GM06990 (cell line): ENCODE measurements at places on chromosomes 16 and 17.

DNA sequence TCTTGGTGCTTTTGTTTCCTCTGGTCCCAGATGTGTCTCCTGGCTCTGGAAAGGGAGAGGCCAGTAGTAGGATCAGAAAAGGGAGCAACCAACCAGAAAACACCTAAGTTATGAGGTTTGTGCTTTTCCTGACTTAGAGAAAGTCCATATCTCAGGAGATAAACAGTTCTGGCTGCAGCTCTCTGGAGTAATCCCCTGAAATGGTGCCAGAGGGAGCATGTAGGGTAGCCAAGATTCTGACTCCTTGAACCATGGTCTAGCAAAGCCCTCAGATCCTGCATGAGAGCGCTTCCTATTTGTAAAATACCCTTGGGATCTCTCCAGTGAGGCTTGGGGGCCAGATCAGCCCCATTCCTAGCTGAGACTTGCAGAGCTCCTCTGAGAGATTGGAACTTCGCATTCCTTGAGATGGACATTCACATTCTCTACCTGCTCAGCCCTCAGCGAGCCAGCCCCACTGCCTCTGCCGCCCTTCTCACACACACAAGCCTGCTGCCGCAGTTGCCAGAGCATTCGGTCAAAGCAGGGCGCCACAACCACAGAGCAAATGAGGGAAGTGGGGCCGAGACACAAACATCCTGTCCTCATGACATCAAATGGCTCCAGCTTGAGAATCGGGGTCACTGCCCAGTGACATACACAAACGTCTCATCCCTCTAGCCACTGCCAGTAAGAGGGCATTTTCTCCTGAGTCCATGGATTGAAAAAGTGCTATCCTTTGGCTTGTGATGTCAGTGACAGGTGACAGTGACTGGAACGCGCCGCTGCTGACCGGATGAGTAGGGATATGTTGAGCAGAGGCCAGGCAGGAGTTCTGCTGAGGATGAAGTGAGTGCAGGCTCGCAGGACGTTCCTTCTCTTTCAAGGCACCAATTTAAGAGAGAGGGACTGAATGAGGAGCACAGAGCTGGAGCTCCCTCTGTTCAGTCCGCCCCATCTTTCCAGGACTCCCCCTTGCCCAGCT, 5.0 kb downstream of the ABHD15 start:
- no peak for DNase-seq

GRCh38 chr17:65523853-65524664, 37.4 kb downstream of the AXIN2 start:
- DNase-seq, result no peak

GRCh38 chr17:75570772-75571171, 16.8 kb upstream of the MYO15B start:
- DNase-seq, result no peak

DNA sequence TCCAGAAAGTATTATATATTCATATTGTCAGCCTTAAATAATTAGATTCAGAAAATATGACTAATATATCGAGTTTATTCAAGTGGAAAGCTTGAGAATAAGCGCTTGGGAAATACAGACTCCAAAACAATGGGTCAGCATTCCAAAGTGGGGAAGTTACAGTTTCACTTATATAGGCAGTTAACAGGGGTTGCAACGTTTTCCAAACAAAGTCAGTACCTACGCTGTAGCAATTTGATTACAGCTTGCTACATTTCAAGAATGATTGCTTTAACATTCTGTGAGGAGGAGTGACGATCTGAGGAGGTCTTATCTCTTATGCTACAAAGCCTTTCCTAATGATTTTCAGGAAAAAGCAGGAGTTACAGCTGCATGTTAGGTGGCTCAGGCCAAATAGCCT, 34.2 kb upstream of the HS3ST3A1 start:
- DNase-seq, result no peak

DNA sequence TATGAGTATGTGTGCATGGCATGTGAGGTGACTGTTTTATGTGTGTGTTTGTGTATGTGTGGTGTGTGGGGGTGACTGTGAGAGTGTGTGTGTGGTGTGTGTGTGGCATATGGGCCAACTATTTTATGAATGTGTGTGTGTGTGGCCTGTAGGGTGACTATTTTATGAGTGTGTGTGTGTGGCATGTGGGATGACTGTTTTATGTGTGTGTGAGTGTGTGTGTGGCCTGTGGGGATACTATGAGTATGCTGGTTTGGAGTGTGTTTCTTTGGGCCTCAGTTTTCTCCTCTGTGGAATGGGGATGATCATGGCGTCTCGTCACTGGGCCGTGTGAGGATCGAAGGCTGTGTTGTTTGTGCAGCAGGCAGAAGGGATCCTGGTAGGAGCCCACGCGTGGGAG, 152.1 kb upstream of the PLCG2 start:
- DNase-seq, result no peak

GRCh38 chr17:74146196-74146595, 57.3 kb upstream of the RPL38 start:
- DNase-seq, result no peak

DNA sequence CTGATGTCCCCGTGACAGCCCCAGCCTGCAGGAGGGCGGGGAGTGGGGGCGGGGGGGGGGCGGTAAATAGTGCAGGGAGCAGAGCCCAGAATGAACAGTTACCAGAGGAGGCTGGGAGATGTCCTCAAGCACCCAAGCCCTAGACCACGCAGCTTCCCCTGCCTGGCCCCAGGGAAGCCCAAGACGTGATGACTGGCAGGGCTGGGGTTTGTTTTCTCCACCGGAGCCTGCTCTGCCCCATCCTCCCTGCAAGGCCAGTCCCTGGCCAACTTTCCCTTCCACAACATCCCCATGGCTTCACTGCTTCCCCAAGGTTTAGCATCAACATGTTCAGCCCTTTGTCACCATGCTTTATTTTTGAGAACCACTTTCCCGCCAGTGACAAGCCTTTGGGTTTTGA, 1.4 kb upstream of the BEAN1 start:
- DNase-seq, result no peak

DNA sequence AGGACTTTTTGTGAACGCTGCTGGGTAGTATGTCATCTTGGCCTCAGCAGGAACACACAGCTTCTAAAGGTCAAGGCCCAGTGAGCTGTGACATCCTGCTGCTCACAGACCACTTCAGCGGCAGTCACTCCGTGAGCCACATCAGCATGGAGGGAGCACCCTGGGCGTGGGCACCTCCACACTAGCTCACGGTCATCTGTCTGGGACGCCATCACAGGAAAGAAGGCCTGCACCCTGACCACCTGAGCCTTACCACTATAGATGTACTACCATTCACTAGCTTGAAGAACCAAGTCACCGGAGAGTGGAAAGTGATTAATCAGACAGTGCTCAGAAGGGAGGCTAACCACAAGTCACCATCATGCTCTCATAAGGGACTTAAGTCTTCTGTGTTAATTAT, 3.3 kb downstream of the AXIN1 start:
- DNase-seq, result peak; percentile 66

- DNase-seq, result no peak
These were observed 12.1 kb downstream of the ZNF500 start for GRCh38 chr16:4754865-4755264.

- no peak for DNase-seq
These were observed 167.1 kb upstream of the ZFHX3 start for GRCh38 chr16:73214825-73215677.

DNA sequence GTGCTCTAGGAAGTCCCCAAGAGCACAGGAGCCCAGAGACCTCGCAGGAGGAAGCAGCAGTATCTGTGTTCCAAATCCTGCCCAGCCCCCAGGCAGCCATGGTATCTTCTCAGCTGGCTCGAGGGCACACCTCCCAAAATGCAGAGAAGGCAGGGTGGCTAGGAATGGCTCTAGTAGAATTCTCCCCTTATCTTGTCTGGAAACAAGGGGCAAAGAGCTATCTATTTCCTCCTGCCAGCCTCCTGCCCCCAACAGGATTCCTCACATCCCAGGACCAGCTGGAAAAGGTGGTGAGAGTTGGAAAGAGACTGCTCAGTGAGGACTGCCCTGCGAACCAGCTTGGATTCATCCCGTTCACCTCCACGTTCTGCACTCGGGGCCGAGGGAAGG, 8.6 kb upstream of the TSPOAP1 start:
- DNase-seq, result no peak

DNA sequence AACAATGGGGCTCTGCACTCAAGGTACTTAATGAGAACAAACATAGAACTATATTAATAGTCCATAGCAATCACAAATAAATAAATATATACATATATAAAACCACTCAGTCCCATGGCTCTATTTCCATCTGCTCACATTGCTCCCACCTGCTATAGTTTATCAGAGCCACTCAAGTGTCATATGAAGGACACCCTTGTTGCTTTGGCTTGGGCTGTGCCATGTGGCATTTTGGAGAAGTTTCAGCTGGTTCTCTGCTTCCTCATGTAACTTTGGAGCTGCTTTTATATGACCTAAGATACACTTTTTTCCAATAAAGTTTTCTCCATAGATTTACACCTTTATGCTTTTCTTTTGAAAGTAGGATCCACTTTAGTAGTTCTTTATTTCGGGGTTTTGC, 126.4 kb downstream of the KCNJ2 start:
- no peak for DNase-seq

DNA sequence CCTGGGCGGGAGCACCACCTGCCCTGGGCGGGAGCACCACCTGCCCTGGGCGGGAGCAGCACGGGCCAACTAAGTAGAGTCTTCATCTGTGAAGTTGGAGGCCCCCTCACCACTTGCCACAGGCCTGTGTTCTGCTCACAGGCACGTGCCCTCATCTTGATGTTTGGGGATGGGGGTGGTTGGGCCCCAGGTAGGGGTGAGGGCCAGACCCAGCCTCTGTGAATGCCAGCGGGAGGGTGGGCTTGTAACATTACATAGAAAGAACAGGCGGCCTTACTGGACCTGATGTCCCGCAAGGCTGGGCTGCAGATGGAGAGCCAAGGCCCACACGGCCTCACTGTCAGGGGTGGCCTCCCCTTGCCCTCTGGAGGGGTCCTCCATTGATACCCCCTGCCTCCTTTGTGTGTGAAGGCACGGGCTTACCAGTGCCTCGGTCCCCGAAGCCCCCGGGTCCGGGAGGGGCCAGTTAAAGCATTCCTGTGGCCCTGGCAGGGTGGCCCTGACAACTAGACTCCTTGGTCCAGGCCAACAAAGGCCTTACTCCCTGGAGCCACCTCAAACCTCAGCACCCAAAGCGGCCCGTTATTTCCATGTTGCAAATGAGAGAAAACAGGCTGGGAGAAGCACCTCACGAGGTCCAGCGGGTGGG, 1.1 kb upstream of the SLC16A3 start:
- peak; percentile 37 for DNase-seq

DNA sequence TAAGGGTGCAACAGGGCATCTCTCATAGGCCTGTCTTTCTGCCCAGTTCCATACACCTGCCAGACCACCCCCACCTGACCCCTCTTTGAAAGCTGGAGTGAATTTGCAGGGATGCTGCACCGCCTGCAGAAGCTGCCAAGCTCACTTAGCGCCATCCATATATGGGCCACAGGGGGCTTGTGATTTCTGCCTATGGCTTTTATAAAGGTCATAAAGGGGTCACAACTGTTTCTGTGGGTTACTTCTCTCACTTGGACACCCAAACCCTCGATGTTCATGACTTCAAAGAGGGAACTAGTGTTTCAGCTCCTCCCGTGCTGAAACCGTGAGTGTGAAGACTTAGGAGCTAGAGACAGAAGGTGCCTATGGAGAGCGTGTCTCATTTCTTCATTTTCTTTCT, 23.9 kb upstream of the MEAK7 start:
- no peak for DNase-seq

- DNase-seq, result no peak
These were observed 36.7 kb downstream of the ZNRF1 start for GRCh38 chr16:75035410-75035968.

DNA sequence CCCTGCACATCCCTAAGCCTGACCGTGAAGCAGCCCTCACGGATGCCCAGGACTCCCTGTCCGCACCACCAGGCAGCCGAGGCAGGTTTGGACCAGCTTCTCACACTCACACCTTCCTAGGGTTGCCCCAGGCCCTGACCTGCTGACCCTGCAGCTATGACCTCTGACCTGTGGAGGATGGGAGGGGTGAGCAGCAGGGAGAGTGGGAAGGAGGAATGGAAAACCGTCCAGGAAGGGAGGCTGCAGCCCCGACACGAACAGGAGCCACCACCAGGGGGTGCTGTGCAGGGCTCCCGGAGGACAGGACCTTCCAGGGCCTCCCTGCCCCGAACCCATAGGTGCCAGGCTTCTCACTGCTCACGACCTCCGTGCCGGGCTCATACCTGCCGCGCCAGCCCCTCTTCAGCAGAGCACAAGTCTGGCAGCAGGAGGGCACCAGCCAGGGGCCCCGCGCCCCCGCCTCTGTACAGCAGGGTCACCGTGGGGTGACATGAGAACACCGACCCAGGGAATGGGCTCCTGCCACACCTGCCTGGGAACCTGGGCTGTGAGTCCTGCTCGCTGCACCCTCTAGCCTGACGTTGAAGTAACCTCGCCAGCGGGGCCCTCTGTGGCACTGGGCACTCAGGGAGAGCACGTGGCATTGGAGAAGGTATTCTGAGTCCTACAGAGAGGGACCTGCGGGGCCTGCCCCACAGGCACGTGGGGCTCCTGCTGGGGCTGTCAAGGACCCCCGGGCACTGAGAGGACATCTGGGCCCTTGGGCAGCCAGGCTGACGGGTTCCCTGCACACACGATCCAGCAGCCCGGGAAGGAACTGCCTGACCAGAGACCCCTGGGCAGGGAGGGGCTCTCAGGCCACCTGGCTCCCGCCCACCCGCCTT, 37.6 kb downstream of the CTU2 start:
- peak; percentile 48 for DNase-seq

DNA sequence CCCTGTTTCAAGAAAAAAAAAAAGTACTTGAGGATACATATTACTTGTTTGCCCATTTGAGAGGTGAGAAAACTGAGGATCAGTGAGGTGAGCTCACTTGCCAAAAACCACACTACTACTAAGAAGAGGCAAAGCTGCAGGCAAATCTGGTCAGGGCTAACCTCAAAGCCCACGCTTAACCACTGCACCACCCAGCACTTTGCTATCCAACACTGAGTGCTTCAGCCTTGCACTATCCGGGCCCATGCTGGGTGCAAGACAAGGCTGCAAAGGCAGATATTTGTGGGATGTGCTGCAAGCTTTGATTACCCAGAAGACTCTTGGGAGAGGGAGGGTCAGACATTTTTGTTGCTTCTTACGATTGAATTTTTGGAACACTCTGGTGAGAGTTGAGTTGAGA, 23.6 kb upstream of the NLRP1 start:
- DNase-seq, result no peak
